ENCODE measurements at places on chromosomes 12 and 14. TPM values are rescaled to one million over a fixed set of nuclear protein-coding genes. Genes with fewer than 3 reads are reported as not detected.

Gene LGR5
- not detected for total RNA-seq

Gene BCL2L2
- total RNA-seq = 5.0 TPM

Gene CPNE6
- not detected for total RNA-seq

Gene DENND5B
- total RNA-seq = 0.10 TPM

Gene KLHL33
- not detected for total RNA-seq

Gene POTEM
- not detected for total RNA-seq

Gene KERA
- total RNA-seq = not detected

Gene OAS2
- 213 TPM for total RNA-seq

Gene TMEM30B
- total RNA-seq = 0.37 TPM

Gene ZNF410
- total RNA-seq = 58.4 TPM

Gene PTPN11
- 105 TPM for total RNA-seq

Gene ZNF385A
- total RNA-seq = 0.66 TPM

Gene AQP6
- total RNA-seq = not detected

Gene NTF3
- total RNA-seq = not detected

Gene FKBP4
- 80.6 TPM for total RNA-seq

Gene PIP4P1
- 36.1 TPM for total RNA-seq

Gene EML5
- total RNA-seq = 3.0 TPM

Gene FERMT2
- 1.6 TPM for total RNA-seq

Measured in T-helper 1 cell treated with Interleukin-12 subunit alpha and Interleukin-12 subunit beta and Interleukin-4 antibody, amounts not matched to agents 30 ng/mL and 1 ng/mL, for 36 hours (primary cell).